G401 (cell line): ENCODE measurements at places on chromosomes 6 and 20. TPM values are rescaled to one million over a fixed set of nuclear protein-coding genes. Genes with fewer than 3 reads are reported as not detected.

- no peak for DNase-seq
Measured at GRCh38 chr6:120786256-120786655, 548.0 kb downstream of the TBC1D32 start.

The SNAP25 gene
- total RNA-seq: not detected in 2 replicates

The CALHM4 gene
- not detected in 2 replicates for total RNA-seq

The PABPC1L gene
- 3.7 and 11.4 TPM in 2 replicates for total RNA-seq

The SNX21 gene
- total RNA-seq: 26.5 and 45.6 TPM in 2 replicates

- no peak for DNase-seq
Measured at GRCh38 chr6:20332441-20333006, 69.2 kb upstream of the E2F3 start.

GRCh38 chr6:111591370-111591900 is 14.2 kb downstream of the TRAF3IP2 start:
- DNase-seq: no peak

The MCCD1 gene
- 2.1 TPM in 1 of 2 replicates, not detected in the other for total RNA-seq

DNA sequence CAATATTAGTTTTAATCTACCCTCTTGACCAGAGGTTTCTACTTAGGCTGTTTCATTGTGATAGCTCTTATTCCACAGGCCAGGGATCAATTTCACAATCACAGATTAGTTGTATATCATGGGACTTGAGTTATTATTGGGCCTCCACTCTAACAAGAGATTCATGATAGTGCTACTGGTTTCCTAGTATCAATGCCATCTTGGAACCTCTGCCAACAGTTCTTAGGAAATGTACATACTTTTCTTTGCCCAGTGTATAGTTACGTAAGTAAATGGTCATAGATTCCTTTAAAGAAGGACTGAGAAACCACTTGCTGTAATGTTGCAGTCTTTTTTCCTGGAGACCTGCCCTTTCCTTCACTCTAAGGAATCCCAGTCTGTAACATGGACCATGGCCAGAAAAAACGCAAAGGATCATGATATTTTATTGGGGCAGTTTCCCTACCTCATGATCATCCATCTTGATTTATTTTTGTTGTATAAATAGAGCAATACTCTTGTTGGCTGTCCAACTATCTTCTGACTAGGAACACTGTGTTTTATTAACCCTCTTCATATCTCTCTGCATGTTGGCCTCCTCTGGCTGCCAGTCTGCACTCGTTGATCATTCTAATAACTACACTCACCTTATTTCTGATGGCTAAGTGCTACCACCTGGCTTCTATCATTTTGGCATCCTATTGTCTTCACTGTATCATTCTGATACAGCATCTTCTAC is 38.0 kb upstream of the VGLL2 start:
- no peak for DNase-seq

The SIRPB2 gene
- not detected in 2 replicates for total RNA-seq

The TFAP2C gene
- total RNA-seq: 0.12 and 0.27 TPM in 2 replicates

DNA sequence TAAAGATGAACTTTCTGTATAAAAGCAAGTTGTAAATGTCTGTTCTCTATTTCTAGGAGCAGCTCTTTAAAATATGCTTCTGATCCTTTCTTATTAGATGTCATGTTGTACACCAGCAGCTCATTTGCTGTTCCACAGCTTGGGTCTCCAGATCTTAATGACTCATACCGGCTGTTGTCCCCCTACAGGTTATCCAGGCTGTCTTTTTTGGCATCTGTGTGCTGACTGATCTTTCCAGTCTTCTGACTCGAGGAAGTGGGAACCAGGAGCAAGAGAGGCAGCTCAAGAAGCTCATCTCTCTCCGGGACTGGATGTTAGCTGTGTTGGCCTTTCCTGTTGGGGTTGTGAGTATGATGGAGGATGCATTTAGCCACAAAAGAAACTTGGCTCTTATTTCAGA is 76.0 kb downstream of the AIG1 start:
- peak; percentile 84 for DNase-seq

DNA sequence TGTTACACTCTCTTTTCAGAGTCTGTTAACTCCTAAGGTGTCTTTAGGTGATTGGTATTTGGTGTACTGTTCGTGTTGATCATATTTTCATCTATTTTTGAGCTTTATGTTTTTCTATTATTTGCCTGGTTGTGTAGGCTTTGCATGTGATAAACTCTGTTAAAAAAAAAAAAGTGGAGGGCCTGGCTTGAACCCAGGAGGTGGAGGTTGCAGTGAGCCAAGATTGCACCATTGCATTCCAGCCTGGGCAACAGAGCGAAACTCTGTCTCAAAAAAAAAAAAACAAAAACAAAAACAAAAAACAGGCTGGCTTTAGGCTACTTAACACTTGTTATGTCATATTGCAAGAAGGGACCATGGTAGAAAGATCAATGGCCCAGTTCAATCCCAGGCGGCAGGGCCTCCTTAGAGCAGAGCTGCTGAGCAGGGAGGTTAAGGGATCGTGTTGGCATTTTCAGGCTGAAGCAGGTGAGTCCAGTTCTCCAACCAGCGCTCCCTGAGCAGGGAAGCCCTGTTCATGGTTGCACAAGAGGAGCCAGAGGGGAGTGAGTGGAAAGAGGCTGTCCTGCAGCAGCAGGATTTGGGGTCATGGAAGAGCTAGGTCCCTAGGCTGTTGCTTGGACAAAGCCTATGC is 8.5 kb downstream of the PYGB start:
- no peak for DNase-seq

The ADGRF5 gene
- total RNA-seq: not detected in 2 replicates

GRCh38 chr6:79117752-79118151 is 39.7 kb upstream of the PHIP start:
- no peak for DNase-seq

DNA sequence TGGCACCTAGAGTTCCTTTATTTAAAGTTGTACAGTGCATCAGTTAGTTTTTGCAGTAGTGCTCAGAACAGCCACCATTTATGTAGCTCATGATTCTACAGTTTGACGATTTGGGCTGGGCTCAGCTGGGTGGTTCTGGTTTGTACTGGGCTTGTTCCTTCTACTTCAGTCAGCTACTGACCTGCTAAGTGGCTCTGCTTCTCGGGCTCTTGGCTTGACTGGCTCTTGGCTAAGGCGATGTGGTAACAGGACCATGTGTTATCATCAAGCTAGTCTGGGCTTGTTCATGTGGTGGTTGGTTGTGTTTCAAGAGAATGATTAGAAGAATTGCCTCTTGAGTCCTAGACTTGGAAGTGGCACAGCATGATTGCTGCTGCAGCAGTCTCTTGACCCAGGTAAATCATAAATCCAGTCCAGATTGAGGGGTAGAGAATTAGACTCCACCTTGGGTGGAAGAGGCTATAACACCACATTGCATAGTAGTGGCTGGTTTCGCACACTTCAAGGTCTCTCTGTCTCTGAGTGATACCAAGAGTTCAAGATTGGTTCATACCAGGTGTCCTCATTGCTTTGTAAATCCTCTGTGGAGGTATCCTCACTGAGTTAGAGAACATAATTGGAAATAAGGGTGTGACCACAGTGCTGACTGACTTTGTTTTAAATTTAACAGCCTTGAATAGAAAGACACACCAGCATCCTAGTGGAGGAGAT is 253.0 kb downstream of the ARID1B start:
- DNase-seq: no peak

The DNAAF9 gene
- total RNA-seq: 6.1 and 7.8 TPM in 2 replicates

The SDCBP2 gene
- total RNA-seq: 0.49 and 2.0 TPM in 2 replicates

GRCh38 chr20:46131396-46131795 is 13.3 kb downstream of the CD40 start:
- peak; percentile 24 for DNase-seq

The C6orf15 gene
- total RNA-seq: not detected in 2 replicates

The SRSF3 gene
- total RNA-seq: 342 and 464 TPM in 2 replicates

DNA sequence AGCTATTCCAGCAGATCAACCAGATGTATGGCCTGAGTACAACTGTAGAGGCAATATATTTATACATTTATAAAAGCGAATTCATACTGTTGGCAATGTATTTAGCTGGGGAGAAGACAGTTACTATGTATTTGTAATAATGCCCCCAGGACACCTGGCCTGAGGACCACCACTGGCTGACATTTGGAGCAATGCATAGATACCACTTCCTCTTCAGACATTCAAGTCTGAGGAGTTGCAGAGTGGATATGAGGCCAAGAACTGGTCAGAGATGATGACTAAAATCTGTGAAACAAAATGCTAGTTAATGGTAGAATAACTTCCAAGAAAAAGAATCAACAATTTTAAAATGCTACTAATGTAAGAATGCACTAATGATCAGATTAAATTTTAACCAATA is 462.3 kb downstream of the CDC5L start:
- no peak for DNase-seq

The TAGAP gene
- 0.58 TPM in 1 of 2 replicates, not detected in the other for total RNA-seq

The NOTCH4 gene
- 0.27 and 0.62 TPM in 2 replicates for total RNA-seq

DNA sequence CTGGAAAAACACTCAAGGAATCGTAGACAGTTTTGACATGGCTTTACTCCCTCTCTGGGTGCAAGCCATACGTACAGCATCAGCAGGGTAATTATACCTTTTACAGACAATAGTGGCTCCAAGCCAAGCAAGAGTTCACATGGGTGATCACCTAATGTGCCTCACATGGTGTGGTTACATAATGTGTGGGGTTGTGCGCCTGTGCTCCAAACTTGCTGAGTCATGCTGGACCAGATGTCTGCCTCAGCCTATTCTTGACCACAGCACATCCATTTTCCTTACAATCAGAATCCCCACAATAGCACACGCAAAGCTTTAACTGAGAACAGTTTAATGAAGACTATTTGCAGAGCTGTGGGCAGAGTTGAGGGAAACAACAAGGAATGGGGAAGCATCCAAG is 74.5 kb downstream of the ALDH8A1 start:
- DNase-seq: no peak

GRCh38 chr6:17892097-17892686 is 95.2 kb downstream of the KIF13A start:
- no peak for DNase-seq

The MYL9 gene
- total RNA-seq: 28.2 and 41.4 TPM in 2 replicates

The PRPH2 gene
- not detected in 2 replicates for total RNA-seq

DNA sequence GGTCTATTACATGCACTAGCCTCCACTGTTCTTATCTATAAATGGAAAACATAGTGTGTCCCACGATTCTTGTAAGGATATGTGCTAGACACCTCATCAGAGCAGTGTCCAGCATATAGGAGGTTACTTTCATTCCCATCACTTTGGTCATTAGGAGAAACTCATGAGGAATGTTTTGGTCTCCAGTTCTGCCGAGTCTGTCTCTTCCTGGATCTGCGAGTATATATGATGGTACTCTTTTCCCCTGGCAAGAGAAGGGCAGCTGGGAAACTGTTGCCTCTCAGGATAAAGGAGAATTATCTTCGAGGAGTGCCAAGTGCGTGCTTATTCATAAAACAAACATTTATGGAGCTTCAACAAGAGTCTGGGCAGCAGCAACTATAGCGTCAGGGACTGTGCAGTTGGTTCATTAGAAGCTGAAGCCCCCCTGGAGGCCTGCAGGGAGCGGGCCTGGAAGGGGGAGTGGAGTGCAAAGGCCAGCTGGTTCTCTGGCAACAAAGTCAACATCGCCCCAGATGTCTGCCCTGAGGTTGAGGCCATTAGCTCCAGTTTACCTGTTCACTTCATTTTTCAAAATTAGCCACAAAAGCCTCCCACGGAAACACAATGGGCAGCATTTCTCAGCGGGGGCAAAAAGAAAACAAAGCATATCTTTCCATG is 811.9 kb downstream of the MAFB start:
- no peak for DNase-seq

The HLA-DOA gene
- 1.4 and 1.7 TPM in 2 replicates for total RNA-seq

DNA sequence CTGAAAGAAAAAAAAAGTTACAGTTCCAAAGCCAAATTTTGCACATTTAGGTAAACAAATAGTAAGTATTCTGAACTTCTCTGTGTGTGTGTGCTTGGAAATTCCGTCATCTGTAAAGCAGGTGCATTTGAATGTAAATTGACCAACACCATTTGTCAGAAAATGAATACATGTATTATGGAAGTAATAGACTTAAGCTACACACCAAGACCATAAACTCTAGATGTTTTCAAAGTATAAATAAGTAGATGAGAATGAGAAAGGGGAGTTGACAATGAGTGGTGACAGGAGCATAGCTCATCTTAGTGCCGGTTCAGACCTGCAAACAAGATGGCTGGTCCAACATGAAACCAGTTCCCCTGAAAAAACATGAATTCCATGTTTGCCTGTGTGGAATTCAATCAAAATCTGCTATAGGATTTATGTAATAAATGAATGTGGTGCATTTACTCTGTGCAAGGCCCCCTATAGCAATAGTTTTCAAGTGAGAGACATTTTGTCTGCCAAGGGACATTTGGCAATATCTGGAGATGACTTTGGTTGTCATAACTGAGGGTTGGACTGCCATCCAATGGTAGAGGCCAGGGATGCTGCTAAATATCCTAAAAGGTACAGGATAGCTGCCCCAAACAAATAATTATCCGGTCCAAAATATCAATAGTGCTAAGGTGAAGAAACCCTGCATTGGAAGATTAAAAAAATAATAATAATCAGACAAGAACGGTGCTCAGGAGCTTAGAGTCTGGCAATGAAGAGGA is 11.0 kb upstream of the FILIP1 start:
- no peak for DNase-seq

GRCh38 chr20:17794400-17794799 is 94.6 kb downstream of the BANF2 start:
- peak; percentile 21 for DNase-seq

The SAMD5 gene
- under 0.01 TPM in 1 of 2 replicates, not detected in the other for total RNA-seq

The EFCAB8 gene
- total RNA-seq: 0.03 TPM in 1 of 2 replicates, not detected in the other

The CTSA gene
- total RNA-seq: 20.7 and 28.9 TPM in 2 replicates

GRCh38 chr20:32157611-32158010 is 48.1 kb downstream of the TM9SF4 start:
- no peak for DNase-seq

The DCDC2 gene
- not detected in 2 replicates for total RNA-seq

The CALHM6 gene
- 0.74 TPM in 1 of 2 replicates, not detected in the other for total RNA-seq
